ENCODE measurements at places on chromosomes 5 and 9. TPM values are rescaled to one million over a fixed set of nuclear protein-coding genes. Genes with fewer than 3 reads are reported as not detected.

GRCh38 chr5:143226361-143226760 lies 177.1 kb downstream of the NR3C1 start:
- no peak overlapping the region for H3K27ac ChIP-seq
- no peaks in the 10 kb centered on the region for H3K4me1 ChIP-seq

DNA sequence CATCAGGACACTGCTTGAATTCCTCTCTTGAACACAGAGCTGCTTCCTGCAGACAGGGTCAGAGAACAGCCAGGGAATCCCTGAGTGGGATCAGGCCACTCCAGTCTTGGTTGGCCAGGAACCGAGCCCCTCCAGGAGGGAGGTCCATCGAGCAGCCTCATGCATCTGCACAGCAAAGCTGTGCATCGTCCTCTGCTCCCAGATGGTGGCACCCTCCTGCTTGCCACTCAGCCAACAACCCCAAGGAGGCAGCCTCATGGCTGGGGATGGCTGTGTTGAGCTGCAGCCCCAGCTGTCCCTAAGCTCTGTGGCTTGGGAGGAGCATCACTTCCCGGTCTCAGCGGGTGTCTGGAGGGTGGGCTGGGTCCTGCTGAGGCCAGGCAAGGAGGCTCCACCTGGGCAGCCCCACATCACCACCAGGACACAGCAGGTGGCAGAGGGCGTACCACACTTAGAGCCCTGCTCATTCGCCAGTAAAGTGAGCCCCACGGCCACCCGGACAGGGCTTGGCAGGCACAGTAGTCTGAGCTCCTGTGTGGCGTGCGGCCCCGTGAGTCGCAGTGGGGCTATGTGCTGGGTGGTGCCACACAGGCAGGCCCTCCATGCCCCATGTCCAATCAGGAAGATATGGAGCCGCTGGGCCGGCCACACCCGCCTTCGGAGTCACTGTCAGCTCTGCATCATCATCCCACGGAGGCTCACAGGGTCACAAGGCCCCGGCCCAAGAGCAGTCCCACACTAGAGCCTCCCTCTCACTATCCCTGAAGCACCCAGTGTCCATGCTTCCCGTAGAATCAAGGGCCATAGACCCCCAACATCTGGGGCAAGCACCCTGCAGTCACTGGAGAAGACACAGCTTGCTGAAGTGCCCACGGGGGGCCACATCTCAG lies 11.9 kb downstream of the LPCAT1 start:
- no peak overlapping the region for H3K27ac ChIP-seq
- H3K27me3 ChIP-seq, result no peaks in the 10 kb centered on the region
- H3K4me1 ChIP-seq, result no peaks in the 10 kb centered on the region
- peak; percentile 7 for DNase-seq
- no peaks in the 10 kb centered on the region for H3K36me3 ChIP-seq
- H3K4me3 ChIP-seq, result no peak overlapping the region

DNA sequence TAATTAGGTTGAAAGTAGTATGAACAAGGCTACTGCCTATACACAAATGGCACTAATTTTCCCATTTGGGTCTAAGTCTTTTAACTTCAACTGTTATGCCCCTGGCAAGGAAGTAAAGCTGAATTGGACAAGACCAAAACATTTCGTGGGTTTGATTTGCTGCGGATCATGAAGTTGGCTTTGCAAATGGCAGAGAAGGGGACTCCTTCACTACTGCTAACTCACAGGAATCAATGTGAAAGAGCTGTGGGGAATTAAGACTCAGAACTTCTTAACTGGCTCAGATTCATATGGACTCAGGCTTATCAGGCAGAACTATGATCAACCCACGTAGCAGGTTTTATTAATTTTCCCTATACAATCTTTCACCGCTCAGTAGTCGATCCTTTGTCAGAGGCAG lies 73.8 kb upstream of the IFNE start:
- H3K27ac ChIP-seq, result no peak overlapping the region
- DNase-seq, result no peak
- H3K36me3 ChIP-seq, result no peaks in the 10 kb centered on the region
- H3K27me3 ChIP-seq, result peaks cover 87% of the 10 kb centered on the region

RAD1 gene
- 10.7 TPM for total RNA-seq

DNA sequence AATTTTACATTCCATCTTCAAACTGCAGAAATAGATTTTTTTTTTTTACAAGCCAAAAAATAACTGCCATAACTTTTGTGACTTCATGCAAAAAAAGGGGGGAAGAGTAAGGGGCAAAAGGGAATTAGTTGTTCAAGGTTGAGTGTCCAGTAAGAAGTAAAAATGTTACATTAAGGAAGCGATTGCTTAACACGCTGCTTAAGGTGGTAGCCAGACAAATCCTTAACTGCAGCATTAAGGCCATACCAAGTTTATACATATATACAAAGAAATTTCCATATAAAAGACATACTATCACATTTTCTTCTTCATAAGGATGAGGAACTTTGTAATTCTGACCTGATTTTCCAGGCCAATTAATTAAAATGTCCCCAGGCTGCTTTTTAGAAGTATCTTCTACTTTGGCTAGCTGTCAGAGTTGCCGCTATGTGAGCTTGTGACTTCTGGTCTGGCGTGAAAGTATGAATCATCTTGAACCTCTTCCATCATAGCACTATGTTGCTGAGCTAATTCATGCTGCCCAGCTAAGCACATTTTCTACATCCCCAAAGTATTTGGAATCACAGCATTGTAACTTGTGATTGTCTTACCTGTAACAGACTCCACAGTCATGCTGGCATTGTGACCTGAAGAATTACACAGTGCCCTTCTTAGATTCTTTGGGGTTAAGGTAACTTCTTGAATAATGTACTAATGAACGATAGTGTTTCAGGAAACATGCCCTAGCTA lies 40.0 kb downstream of the G3BP1 start:
- no peak for DNase-seq
- peaks cover 37% of the 10 kb centered on the region for H3K36me3 ChIP-seq
- H3K27ac ChIP-seq, result no peak overlapping the region
- no peaks in the 10 kb centered on the region for H3K27me3 ChIP-seq
- H3K4me1 ChIP-seq, result no peaks in the 10 kb centered on the region
- H3K4me3 ChIP-seq, result no peak overlapping the region

IFNA2 gene
- total RNA-seq, result not detected
